GM12864 (cell line): ENCODE measurements at places on chromosomes 6 and 20.

DNA sequence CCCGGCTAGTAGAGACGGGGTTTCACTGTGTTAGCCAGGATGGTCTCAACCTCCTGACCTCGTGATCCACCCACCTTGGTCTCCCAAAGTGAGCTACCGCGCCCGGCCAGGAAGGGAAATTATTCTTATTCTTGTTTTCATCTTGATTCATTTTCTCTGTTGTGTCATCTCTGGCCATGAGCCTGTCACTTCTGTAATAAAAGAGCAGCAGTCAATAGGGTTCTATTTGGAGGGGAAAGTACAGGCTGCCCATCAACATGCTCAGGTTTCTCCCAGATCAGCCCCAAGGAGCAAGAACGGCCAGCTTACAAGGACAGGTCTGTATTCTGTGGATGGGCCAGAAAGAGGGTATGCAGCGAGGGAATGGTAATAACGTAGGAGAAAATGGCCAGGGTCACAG, 345.0 kb downstream of the PREX1 start:
- DNase-seq = no peak

DNA sequence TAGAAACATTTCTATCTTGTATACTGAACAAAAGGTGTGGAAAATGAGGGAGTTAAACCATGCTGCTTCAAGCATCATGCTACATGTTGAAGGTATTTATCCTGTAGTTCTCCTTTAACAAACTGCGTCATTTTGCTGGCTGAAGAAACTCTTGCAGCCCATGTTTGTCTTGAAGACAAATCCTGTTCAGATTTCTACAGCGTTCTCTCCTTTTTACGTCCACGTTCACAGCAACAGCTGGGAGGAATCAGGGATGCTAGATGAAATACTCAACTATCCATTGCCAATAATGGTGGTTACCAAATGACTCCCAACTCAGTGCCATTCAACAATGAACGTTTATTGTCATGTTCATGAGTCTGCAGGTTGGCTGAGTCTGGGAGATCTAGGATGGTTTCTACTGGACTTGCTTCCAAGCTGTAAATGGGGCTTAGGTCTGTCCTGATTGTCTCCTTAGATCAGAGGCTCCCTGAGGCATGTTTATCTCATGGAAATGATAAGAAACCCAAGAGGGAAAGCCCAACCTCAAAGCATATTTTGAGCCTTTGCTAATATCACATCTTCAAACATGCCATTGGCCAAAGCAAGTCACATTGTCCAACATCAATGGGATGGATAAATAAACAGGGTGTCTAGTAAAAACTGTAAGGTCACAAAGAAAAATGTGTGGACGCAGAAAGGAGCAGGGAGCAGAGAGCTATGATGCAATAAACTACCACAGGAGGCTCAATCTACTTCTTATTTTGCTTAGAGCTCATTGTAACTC, 2.7 kb upstream of the PLCB1 start:
- no peak for DNase-seq

DNA sequence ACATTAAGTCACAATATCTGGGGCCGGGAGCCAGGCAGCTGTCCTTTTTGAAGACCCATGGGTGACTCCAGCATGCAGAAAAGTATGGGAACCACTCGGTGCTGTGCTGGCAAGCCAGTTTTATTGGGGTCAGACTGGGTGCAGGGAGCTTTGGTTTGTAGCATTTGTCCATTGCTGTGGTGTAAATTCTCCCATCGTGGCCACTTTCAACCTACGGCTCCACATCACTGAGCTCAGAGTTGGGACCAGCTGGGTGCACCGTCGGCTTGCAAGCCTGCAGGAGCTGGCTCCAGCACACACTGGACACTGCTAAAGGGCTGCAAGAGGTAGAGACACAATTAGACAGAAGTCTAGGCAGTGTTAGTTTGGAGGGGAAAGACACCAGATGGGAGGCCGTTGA, 66.9 kb downstream of the SYNJ2 start:
- DNase-seq = no peak

DNA sequence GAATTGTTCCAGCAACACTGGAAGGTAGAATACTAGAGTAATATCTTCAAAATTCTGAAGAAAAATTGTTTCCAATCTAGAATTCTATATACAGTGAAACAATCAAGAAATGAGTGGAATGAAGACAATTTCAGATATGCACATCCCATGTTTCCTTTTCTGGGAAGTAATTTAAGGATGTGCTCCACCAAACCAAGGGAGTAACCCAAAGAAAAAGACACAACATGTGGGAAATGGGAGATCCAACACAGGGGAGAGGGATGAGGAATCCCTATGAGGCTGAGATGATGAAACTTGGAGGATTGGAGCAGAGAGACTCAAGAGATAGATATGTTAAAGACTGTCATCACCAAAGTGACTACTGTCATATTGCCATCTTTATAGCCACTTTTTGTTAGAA, 9.8 kb upstream of the RNF24 start:
- DNase-seq = no peak

DNA sequence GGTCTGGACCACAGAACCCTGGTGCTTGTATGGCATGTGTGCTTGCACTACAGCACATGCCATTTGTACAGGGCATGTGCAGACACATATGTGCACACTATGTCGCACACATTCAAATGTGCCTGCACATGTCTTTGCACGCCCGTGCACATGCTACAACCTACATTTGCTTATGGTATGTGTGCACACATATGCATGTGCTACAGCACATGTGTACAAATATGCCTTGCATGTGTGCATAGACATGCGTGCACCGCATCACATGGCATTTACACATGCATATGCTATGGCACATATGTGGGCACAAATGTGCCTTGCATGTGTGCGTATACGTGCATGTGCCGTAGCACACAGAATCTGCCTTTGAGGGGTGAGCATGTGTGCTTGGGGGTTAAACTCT, 90.5 kb downstream of the DHX35 start:
- no peak for DNase-seq

- no peak for DNase-seq
These were observed 58.1 kb downstream of the NOL4L start for GRCh38 chr20:32527052-32527446.
